A549 treated with ZK216348 at 1 μM for 4 hours (cell line): ENCODE measurements at places on chromosomes 3 and 15. TPM values are rescaled to one million over a fixed set of nuclear protein-coding genes. Genes with fewer than 3 reads are reported as not detected.

The SPATA12 gene
- total RNA-seq = 0.20 to 0.55 TPM (median 0.40 TPM) in 5 replicates

The FGD5 gene
- total RNA-seq = 0.07 TPM in 2 of 5 replicates, not detected in the others

The AADACL2 gene
- total RNA-seq = not detected in 5 replicates

The KCNMB2 gene
- not detected in 5 replicates for total RNA-seq

The LRRC49 gene
- 4.2 to 8.3 TPM (median 4.7 TPM) in 5 replicates for total RNA-seq

The CCDC191 gene
- 1.4 to 3.7 TPM (median 1.9 TPM) in 5 replicates for total RNA-seq

The KBTBD12 gene
- not detected in 5 replicates for total RNA-seq
